Activated CD4-positive, alpha-beta memory T cell treated with anti-CD3 and anti-CD28 coated beads, Interleukin-2, amount 10 ng/mL, durations not matched to agents 7 days and 5 days (primary cell): ENCODE measurements at places on chromosomes 5 and 9. TPM values are rescaled to one million over a fixed set of nuclear protein-coding genes. Genes with fewer than 3 reads are reported as not detected.
A peak's percentile ranks its signal among the peaks of the same experiment; 100 is the strongest.

DNA sequence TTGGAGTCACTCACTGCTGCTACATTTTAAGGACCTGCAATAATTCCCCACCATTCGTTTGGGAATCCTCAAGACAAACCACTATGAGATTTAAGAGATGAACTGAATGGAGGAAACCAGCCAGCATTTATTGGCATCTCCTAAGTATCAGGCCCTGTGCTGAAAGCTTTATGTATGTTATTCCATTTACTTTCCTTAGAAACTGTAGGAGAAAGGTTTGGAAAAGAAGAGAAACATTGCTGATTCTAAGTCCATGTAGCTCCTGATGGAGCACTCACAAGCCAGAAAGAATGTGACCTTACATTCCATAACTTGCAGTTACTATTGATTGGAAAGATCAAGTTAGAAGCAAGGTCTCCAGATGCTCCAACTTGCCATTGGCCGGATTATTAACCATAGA lies 267.4 kb downstream of the GAS1 start:
- DNase-seq: no peak
- no peaks in the 10 kb centered on the region for H3K36me3 ChIP-seq
- H3K27me3 ChIP-seq: no peaks in the 10 kb centered on the region
- H3K27ac ChIP-seq: no peak overlapping the region

GRCh38 chr5:124330595-124331220 lies 415.7 kb downstream of the ZNF608 start:
- no peaks in the 10 kb centered on the region for H3K4me1 ChIP-seq
- no peak for DNase-seq
- no peaks in the 10 kb centered on the region for H3K36me3 ChIP-seq
- H3K4me3 ChIP-seq: no peak overlapping the region
- H3K27me3 ChIP-seq: no peaks in the 10 kb centered on the region

The EIF4E1B gene
- not detected for total RNA-seq

DNA sequence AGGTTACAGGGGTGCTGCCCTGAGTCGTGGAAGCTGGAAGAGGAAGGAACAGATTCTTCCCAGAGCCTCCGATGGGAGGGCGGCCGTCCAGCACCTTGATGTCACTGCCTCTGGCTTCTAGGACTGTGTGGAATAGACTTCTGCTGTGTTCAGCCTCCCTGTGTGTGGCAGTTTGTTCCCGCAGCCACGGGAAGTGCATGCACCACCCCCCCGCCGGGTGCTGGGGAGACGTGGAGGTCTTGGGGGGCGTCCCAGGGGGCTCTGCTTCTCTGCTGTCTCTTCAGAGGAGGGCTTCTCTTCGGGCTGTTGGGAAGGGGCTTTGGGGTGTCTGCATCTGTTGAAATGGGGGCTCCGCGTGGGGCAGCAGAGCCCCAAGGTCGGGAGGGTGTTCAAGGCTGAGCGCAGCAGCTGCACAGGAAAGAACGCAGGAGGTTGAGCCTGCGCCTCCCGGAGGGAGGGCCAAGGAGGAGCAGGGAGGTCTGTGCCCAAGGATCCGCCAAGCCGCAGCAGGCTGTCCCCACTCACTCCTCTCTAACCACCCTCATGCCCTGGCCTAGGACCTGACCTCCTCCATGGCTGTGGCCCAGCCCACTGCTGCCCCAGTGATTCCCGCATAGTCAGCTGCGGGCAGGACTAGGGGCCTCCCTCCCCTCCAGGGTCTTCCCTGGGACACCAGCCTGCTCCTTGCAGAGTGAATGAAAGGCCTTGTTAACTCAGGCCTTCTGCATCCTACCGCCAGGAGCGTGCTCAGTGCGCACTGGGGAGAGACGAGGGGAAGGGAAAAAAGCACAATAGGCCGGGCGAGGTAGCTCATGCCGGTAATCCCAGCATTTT lies 45.0 kb downstream of the ROPN1L start:
- H3K27me3 ChIP-seq: peaks cover 2% of the 10 kb centered on the region
- H3K36me3 ChIP-seq: no peaks in the 10 kb centered on the region
- DNase-seq: no peak
- H3K27ac ChIP-seq: no peak overlapping the region
- peaks cover 54% of the 10 kb centered on the region for H3K4me1 ChIP-seq

The CDH10 gene
- not detected for total RNA-seq

The BTNL9 gene
- not detected for total RNA-seq

The HBEGF gene
- 69.1 TPM for total RNA-seq

DNA sequence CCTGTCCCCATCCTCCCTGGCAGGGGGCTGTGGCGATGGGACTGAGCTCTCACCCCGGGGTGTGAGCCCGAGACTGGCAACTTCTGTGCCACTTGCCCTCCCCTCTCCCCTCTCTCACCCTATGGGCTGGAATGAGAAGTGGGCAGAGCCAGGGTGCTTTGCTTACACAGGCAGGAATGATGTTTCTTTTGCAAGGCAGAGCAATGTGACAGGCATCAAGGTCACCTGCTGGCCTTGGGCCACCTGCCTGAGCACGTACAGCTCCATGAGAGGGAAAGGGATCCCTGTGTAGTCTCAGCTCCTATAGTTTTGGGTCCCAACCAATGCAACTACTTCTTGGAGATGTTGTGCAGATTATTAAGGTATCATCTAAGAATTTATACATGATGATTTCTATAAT lies 252.8 kb upstream of the DAP start:
- H3K27ac ChIP-seq: no peak overlapping the region
- no peaks in the 10 kb centered on the region for H3K4me1 ChIP-seq
- DNase-seq: no peak
- no peak overlapping the region for H3K4me3 ChIP-seq

The NDST1 gene
- 0.18 TPM for total RNA-seq

GRCh38 chr5:57193757-57194413 lies 20.0 kb downstream of the GPBP1 start:
- peak overlapping the region; percentile 73 for H3K27ac ChIP-seq
- no peaks in the 10 kb centered on the region for H3K27me3 ChIP-seq
- no peak for DNase-seq
- peaks cover 61% of the 10 kb centered on the region for H3K36me3 ChIP-seq

The MTMR12 gene
- 29.6 TPM for total RNA-seq

DNA sequence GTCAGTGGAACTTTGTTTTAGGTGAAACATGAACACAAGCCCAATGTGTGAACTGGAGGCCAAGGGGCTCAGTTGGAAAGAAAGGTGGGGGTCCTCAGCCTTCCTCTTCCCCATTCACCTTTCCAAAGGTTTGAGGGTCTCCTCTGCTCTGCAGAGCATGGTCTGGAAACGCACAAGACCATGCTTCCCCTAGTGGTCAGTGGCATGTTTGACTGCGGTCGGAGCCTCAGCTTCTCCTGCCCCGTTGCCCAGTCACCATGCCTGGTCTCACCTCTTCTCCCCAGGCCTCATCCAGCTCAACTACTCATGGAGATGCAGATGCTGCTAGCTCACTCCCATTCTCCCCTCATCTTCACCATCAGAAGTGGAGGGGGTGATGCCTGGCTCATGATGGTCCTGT lies 340.3 kb downstream of the GADD45G start:
- DNase-seq: no peak
- peaks cover 12% of the 10 kb centered on the region for H3K4me1 ChIP-seq
- H3K27ac ChIP-seq: no peak overlapping the region

GRCh38 chr9:115362640-115363039 lies 244.7 kb upstream of the TNC start:
- H3K36me3 ChIP-seq: no peaks in the 10 kb centered on the region
- H3K4me3 ChIP-seq: no peak overlapping the region
- DNase-seq: no peak
- H3K27ac ChIP-seq: no peak overlapping the region
- peaks cover 2% of the 10 kb centered on the region for H3K27me3 ChIP-seq
- no peaks in the 10 kb centered on the region for H3K4me1 ChIP-seq

The CDO1 gene
- 0.28 TPM for total RNA-seq

The KIF12 gene
- total RNA-seq: not detected

DNA sequence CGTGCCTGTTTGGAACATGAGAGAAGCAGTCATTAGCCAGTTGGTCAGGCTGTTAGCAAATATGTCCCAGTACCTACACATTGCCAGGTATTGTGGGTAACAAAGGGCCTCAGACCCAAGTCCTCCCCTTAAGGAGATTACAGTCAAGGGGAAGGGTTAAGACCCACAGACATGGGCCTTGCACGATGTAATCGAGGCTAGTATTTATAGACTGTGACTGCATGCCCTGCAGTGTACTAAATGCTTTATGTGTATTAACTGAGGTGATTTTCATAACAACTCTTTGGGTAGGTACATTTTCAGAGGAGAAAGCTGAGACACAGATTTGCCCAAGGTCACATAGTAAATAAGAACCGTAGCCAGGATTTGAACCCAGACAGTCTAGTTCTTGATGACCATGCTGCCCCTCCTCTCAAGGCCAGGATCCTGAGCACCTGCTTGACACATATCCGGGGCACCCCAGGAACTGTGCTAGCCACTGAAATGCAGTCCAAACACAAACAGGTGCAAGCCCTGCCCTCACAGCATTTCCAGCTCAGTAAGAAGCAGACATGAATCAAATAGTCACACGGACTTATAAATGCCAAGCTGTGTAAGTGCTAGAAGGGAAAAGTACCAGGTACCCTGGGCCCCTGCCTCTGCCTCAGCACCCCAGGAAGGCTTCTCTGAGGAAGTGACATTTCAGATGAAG lies 32.0 kb upstream of the GRPEL2 start:
- H3K4me1 ChIP-seq: peaks cover 3% of the 10 kb centered on the region
- DNase-seq: no peak
- no peak overlapping the region for H3K4me3 ChIP-seq
- H3K36me3 ChIP-seq: no peaks in the 10 kb centered on the region
- no peaks in the 10 kb centered on the region for H3K27me3 ChIP-seq

DNA sequence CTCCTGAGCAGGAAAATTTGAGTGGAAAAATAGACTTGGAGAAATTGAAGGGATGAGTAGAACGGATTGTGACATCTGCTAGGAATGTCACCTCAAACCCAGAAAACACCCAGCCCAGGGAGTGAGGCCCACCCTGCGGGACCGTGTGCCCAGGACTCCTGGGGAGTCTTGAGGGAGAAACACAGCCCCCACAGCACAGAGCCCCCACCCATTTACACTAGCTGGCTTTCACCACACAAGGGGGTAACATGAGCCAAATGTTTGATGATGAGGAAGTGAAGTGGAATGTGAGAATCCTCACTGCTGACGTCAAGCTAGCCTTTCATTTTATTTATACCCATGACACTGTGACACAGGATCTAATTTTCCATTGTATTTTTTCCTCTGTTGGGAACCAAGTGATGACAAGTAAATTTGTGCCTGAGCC lies 42.8 kb upstream of the PDE8B start:
- peaks cover 14% of the 10 kb centered on the region for H3K27me3 ChIP-seq
- H3K4me3 ChIP-seq: no peak overlapping the region
- no peak for DNase-seq
- H3K27ac ChIP-seq: no peak overlapping the region
- no peaks in the 10 kb centered on the region for H3K36me3 ChIP-seq

The SAP30L gene
- 46.6 TPM for total RNA-seq

The CACNA1B gene
- total RNA-seq: not detected

GRCh38 chr9:63859475-63860215 lies 1425.4 kb downstream of the FOXD4L5 start:
- no peaks in the 10 kb centered on the region for H3K36me3 ChIP-seq
- no peaks in the 10 kb centered on the region for H3K27me3 ChIP-seq
- peak overlapping the region; percentile 47 for H3K4me3 ChIP-seq
- no peak overlapping the region for H3K27ac ChIP-seq
- DNase-seq: peak; percentile 16

- peaks cover 36% of the 10 kb centered on the region for H3K4me1 ChIP-seq
- H3K27ac ChIP-seq: no peak overlapping the region
- no peaks in the 10 kb centered on the region for H3K27me3 ChIP-seq
- peaks cover 23% of the 10 kb centered on the region for H3K36me3 ChIP-seq
- DNase-seq: no peak
These were observed 1.4 kb downstream of the IL11RA start for GRCh38 chr9:34653151-34654072.

DNA sequence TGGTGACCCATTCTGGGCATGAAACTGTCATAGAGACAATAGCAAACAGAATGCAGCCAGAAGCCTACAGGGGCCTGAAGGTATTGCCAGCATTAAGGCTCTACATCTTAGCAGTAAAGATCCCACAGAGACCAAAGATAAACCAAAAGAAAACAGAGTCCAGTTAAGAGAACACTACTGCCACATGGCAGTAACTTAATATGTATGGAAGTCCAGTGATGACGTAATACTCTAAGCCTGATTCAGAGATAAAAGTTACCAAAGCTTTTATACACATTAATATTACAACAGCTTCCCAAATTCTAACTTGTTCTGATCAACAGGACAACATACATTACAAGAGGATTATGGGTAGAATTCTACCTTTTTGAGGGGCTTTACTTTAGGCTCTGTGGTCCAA lies 371.5 kb downstream of the PRELID2 start:
- no peaks in the 10 kb centered on the region for H3K27me3 ChIP-seq
- H3K4me1 ChIP-seq: no peaks in the 10 kb centered on the region
- H3K27ac ChIP-seq: no peak overlapping the region
- no peak for DNase-seq

The PCDHGA9 gene
- not detected for total RNA-seq

GRCh38 chr9:7973123-7973522 lies 173.5 kb upstream of the DMAC1 start:
- DNase-seq: no peak
- H3K4me3 ChIP-seq: no peak overlapping the region
- H3K4me1 ChIP-seq: peaks cover 41% of the 10 kb centered on the region

GRCh38 chr9:133738640-133739225 lies 581 bp upstream of the SARDH start:
- H3K27ac ChIP-seq: no peak overlapping the region
- H3K4me1 ChIP-seq: peaks cover 2% of the 10 kb centered on the region
- no peak for DNase-seq
- H3K36me3 ChIP-seq: no peaks in the 10 kb centered on the region
- H3K27me3 ChIP-seq: no peaks in the 10 kb centered on the region
- H3K4me3 ChIP-seq: no peak overlapping the region

- H3K36me3 ChIP-seq: no peaks in the 10 kb centered on the region
- no peaks in the 10 kb centered on the region for H3K27me3 ChIP-seq
- no peaks in the 10 kb centered on the region for H3K4me1 ChIP-seq
- no peak overlapping the region for H3K4me3 ChIP-seq
These were observed 152.2 kb upstream of the SLC12A2 start for GRCh38 chr5:127931396-127931795.

The HRH2 gene
- total RNA-seq: 13.4 TPM

GRCh38 chr5:14105718-14106410 lies 37.3 kb upstream of the TRIO start:
- no peak overlapping the region for H3K27ac ChIP-seq
- H3K27me3 ChIP-seq: peaks cover 5% of the 10 kb centered on the region

The SLC44A1 gene
- total RNA-seq: 10.2 TPM

The PCDHA11 gene
- not detected for total RNA-seq

The SPINK4 gene
- total RNA-seq: not detected

GRCh38 chr5:112634166-112634565 lies 103.5 kb upstream of the APC start:
- no peak overlapping the region for H3K27ac ChIP-seq
- H3K27me3 ChIP-seq: peaks cover 35% of the 10 kb centered on the region
- no peaks in the 10 kb centered on the region for H3K36me3 ChIP-seq
- H3K4me1 ChIP-seq: no peaks in the 10 kb centered on the region
- DNase-seq: no peak

The LCP2 gene
- 313 TPM for total RNA-seq

GRCh38 chr9:129322641-129323375 lies 144.7 kb upstream of the IER5L start:
- H3K27me3 ChIP-seq: peaks cover 5% of the 10 kb centered on the region
- no peak overlapping the region for H3K4me3 ChIP-seq
- H3K27ac ChIP-seq: no peak overlapping the region

The KYAT1 gene
- 12.7 TPM for total RNA-seq

GRCh38 chr5:137341831-137342230 lies 157.3 kb downstream of the SPOCK1 start:
- H3K4me1 ChIP-seq: no peaks in the 10 kb centered on the region
- H3K4me3 ChIP-seq: no peak overlapping the region
- DNase-seq: no peak
